ENCODE measurements at places on chromosomes 4 and X. TPM values are rescaled to one million over a fixed set of nuclear protein-coding genes. Genes with fewer than 3 reads are reported as not detected.

Gene ACE2
- total RNA-seq = 15.6 TPM

Gene GNPDA2
- 16.1 TPM for total RNA-seq

Gene LIMCH1
- 295 TPM for total RNA-seq

Gene C4orf50
- not detected for total RNA-seq

Gene CYSLTR1
- total RNA-seq = 2.6 TPM

Gene HERC5
- total RNA-seq = 3.5 TPM

Gene PDGFC
- total RNA-seq = 29.6 TPM

Gene QRFPR
- total RNA-seq = 3.7 TPM

Gene HMX1
- total RNA-seq = not detected

Gene IL13RA2
- not detected for total RNA-seq

Gene NEIL3
- not detected for total RNA-seq

Gene ESX1
- total RNA-seq = not detected

Gene WDR44
- total RNA-seq = 14.3 TPM

Gene TMEM33
- 41.5 TPM for total RNA-seq

Gene RIPPLY1
- total RNA-seq = not detected

Measured in heart left ventricle (tissue), 16 donors.